ENCODE measurements at places on chromosomes 4 and X.

DNA sequence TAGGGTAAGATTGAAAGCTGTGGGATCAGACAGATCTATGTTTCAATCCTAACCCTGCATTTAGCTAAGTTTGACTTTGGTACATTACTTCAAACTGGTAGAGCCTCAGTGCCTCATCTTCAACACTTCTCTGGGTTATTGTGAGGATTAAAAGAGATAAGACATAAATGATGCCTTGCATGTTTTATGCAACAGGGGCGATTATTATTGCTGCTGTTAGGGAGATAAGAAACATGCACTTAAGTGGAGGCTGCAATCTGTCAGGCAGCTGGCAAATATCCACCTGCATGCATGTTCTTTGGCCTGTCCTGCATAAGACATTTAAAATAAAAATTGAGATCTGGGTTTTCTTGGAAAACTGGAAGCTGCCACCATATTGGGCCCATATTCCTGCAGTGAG is 24.6 kb downstream of the UNC5C start:
- no peak for DNase-seq

DNA sequence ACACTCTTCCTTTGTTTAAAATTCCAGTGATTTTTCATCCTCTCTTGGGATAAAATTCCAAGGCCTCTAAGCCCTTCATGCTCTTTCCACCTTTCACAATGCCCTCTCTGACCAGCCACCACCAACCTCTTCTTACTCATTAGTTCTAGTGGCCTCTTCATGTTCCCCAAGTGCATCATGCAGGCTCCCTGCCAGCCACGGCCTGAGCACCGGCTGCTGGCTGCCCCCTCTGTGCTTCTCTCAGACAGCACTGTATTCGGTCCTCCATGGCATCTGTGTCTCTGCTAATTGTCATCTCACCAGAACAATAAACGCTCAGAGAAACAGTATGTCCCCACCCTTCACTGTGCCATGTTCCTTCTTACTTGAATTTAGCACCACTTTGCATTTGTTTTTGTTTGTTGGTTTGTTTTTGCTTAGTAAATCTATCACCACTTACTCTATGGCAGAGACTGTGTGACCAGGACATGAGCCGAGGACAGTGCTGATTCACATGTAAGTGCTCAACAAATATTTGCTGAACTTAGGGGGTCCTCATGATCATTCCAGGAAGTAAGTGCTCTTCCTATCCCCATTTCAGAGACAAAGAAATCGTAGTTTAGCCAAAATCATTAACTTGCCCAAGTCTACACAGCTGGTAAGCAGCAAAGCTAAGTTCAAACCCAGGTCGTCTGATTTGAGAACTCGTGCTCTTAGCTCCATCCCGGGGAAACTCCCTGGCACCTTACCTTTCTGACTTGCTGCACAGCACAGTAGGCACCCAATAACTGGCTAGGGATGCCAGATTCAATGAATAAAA is 77.1 kb upstream of the UCP1 start:
- DNase-seq = no peak

DNA sequence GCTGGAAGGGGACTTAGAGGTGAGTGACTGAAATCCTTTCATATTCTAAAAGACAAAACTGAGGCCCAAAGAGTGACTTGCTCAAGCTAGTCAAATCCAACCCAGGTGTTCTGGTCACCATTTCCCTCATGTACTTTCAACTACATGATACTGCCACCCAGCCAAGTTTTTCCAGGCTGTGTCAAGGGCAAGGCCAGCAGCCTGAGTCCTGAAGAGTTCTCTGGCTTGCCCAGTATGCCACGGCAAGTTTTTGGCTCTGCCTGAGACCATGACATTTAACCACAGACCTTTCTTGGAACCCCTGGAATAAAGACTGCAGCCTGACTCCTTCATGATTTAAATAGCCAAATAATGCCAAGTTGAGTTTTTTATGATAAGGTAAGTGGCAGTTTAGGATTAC is 10.7 kb upstream of the TMEM164 start:
- no peak for DNase-seq

- no peak for DNase-seq
These were observed 1.7 kb downstream of the EVC2 start for GRCh38 chr4:5706486-5707290.

- DNase-seq = no peak
These were observed 50.8 kb downstream of the PRPS1 start for GRCh38 chrX:107678957-107679740.

DNA sequence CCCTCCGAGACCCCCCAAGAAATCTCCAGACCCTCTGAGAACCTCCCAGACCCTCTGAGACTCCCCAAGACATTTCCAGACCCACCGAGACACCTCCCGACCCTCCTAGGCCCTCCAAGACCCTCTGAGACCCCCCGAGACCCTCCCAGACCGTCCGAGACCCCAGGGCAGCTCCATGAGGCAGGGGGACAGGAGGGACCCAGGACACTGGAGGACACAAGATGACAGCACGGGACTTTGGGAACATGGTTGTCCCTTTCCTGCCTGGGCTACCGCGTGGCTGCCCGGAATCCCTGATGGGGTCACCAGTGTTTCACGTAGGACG is 10.3 kb downstream of the CTBP1 start:
- no peak for DNase-seq

DNA sequence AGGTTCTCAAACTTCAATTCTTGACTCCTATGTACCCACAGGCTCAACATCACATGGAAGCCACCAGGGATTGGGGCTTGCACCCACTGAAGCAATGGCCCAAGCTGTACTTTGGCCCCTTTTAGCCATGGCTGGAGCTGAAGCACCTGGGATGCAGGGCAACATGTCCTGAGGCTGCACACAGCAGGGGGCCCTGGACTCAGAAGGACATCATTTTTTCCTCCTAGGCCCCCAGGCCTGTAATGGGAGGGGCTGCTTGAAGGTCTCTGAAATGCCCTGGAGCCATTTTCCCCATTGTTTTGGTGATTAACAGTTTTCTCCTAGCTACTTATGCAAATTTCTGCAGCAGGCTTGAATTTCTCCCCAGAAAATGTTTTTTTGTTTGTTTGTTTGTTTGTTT is 465.1 kb upstream of the PCDH10 start:
- DNase-seq = no peak

All from hypothalamus (tissue), 51 donors.